ENCODE measurements at places on chromosomes 4 and X.
A peak's percentile ranks its signal among the peaks of the same experiment; 100 is the strongest.

- DNase-seq: no peak
Observed at GRCh38 chr4:70473679-70474078, 1.7 kb downstream of the MUC7 start.

DNA sequence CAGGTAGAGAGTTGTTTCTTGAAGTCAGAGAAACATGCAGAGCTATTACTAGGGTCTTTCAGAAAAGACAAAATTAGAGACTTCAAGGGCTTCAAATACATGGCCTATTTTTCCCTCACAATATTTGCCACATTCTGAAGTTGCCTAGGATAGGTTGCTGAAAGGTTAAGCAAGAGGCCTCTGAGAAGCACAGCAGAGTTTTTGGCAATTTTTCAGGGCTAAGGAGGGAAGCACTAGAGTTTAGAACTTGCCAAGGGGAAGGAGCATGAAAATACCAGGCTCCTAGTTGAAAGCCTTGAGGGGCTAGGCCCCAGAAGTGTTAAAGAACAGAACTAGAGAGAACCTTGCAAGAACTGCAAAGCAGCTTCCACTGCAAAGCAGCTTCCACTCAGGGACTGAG, 86.4 kb downstream of the ANAPC10 start:
- DNase-seq: peak; percentile 56

- DNase-seq: peak; percentile 35
Observed at GRCh38 chr4:174222266-174222872, 61.1 kb downstream of the FBXO8 start.

GRCh38 chr4:8303081-8303480, 33.5 kb downstream of the HTRA3 start:
- no peak for DNase-seq

DNA sequence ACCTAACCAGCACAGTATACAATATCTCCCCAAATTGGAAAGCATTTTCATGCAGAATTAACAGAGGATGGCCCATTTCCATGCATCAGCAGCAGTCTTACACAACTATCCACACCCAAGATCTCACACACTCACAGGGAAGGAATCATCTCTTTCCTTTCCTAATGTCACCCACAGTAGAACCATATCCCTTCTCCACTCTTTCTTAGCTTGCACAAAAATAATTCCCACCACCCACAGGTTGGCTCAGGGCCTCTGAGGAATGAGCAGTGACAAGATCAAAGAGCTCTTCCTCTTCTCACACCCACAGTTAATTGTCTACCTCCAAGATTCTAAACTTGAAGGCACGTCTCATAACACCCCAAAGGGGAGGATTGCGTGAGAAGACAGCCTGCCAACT, 217.7 kb upstream of the VEGFC start:
- no peak for DNase-seq

DNA sequence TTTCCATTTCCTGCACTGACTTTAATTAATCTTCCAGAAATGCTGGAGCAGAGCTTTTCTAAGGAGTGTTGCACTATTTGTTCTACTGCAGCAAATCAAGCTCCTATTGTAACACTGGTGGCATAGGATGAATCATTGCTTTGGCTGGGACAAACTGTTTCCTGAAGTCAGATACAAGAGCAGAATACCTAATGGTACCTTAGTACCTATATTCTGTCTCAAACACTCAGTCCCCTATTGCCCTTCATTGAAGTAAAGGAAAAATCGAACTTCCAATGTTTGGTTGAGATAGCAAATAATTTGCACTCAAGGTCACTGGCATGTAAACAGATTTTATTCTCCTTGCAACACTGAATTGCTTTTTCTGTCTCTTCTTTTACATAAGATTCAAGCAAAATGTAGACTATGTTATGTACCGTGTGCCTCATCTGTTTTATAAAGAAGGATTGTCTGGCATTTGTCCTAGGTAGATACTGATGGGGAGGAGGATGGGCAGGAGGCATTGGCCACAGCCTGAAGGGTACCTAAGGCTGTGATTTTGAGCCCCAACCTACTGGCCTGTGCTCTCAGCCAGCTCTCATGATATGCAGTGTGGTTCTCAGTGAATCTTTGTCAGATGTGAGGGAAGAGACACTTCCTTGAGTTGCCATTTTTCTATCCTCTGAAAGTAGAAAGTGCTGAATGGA, 141.6 kb downstream of the AASDH start:
- DNase-seq: no peak

GRCh38 chrX:111568354-111568753, 56.9 kb downstream of the SERTM2 start:
- no peak for DNase-seq

- DNase-seq: no peak
Observed at GRCh38 chrX:53281321-53281822, at the start of gene IQSEC2. IQSEC2 (minus strand) TSS chrX:53281584.

DNA sequence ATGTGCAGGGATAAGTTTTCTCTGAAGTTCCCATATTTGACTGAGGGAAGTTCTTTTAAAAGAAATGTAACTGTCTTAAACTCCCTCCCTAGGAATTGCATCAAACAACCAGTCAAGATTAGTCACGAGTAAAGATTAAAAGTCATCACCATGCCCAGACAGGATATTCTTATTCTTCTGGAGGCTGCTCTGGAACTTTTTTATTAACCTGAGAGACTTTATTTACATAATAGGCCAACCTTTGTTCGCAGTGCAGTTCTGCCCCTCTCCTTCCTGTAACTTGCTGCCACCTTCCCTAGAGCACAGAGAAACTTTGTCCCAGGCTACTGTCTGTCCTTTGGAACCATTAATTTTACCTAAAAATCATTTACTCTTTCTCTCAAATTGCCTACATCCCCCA, 9.8 kb upstream of the HERC3 start:
- DNase-seq: no peak

DNA sequence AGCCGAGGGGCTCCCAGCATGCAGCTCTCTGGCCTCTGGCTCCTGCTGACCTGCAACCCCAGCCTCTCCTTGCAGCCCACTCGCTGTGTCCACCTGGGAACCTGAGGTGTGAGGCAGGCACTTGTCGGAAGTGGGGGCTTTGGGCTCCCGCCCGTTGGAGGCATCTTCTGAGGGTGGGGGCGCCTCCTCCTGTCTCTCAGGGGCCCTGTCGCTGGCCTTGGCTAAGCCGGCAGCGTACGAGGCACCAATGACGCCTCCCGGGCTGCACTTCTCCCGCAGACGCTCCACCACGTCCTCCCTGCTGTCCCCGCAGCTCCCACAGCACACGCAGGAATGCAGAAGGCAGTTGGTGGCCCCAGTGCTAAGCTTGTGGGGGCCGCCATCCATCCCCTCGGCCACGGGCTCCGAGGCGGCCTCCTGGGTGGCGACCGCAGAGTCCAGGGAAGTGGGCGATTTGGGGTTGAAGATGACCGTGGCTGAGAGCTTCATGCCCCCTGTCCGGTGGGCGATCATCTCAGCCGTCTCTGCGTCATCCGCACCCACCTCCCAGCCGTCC, 42.5 kb upstream of the MXD4 start:
- no peak for DNase-seq

GRCh38 chr4:101337688-101338087, 9.6 kb downstream of the PPP3CA start:
- DNase-seq: no peak

DNA sequence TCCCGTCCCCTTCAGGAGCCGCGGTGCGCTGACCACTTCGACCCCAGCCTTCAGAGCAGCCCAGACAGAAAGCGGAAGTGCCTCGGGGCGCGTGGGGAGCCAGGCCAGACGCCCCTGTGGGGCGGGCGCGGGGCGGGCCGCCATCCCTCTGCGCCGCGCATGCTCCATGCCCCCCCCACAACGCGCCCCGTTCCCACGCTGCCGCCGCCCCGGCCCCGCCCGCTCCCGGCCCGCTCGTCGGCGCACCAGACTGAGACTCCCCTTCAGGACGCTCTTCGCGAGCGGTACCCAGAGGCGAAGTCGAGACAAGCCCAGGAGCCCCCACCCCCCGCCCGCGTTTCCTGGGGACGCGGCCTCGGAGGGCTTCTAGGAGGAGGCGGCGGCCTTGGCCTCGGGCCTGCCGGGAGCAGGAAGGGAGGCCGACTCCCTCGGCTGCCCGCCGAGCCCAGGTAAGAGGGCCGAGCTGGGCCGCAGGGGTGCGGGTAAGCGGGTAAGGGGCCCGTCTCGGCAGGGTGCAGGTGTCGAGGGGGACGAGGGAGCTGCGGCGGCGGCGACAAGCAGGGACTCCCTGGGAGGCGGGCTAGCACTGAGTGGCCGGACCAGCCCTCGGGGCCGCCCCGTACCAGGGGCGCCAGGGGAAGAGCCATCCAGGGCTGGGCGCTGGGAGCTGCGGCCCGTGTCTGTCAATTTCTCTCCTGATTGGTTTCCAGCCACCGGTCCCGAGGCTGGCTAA, at the start of gene ZFP92:
TSS of gene ZFP92 (plus strand) at position 218 of the 733 bp plus-strand sequence. CDS start 6,851 bp downstream, outside the sequence.
- DNase-seq: peak; percentile 29

DNA sequence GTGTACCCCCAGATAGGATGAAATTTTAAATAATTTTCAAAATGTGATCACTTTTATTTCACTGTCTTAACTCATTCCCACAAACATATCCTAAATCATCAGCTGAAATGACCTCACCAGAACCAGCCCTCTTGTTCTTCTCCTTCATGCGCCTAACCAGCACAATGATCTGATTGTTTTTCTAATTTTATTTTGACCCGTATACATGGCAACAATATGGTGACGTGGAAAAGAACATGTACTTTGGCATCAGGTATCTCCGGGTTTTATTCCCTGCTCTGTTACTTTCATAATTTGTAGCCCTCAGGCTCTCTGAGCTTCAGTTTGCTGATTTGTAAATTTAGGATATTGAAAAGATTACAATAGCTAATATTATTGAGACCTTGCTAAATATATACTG, 562.4 kb upstream of the ZFP42 start:
- DNase-seq: no peak

DNA sequence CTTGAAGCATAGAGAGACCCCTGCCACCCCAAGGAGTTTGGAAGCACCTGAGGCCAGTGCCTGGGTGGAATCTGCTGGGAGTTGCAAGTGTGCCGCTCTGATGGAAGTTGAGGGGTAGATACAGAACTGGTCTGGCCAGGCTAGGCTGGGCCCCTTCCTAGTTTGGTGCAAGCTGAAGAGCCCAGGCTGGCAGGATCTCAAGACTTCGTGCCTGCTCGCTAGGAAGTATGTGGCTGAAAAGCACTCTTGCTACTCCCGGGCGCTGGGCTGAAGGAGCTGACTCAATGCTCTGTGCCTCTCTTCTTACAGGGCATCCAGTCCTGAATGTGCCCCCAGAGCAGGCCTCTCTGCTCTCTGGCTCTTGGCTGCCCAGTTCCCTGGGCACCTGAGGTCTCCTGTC, 51.7 kb upstream of the PJA1 start:
- DNase-seq: no peak

GRCh38 chr4:27775156-27775555, 914.5 kb downstream of the STIM2 start:
- DNase-seq: no peak

- DNase-seq: peak; percentile 9
Observed at GRCh38 chr4:27966664-27967063, 1106.0 kb downstream of the STIM2 start.

DNA sequence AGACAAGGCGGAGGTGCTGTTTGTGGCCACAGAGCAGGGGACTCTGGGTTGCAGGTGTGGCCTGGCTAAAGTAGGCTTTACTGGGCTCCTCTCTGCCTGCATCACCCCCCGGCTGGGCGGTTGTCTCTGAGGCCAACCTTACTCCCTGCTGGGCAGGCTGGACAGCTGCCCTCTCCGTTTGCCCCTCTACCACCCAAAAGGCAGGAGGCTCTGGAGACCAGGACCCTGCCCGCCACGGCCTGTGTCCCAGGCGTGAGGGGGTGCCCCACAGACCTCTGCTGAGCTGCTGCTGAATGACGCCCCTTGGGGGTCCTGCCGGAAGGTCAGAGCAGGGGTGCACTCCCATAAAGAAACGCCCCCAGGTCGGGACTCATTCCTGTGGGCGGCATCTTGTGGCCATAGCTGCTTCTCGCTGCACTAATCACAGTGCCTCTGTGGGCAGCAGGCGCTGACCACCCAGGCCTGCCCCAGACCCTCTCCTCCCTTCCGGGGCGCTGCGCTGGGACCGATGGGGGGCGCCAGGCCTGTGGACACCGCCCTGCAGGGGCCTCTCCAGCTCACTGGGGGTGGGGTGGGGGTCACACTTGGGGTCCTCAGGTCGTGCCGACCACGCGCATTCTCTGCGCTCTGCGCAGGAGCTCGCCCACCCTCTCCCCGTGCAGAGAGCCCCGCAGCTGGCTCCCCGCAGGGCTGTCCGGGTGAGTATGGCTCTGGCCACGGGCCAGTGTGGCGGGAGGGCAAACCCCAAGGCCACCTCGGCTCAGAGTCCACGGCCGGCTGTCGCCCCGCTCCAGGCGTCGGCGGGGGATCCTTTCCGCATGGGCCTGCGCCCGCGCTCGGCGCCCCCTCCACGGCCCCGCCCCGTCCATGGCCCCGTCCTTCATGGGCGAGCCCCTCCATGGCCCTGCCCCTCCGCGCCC, 920 bp downstream of the HTT-AS start:
- DNase-seq: no peak

- DNase-seq: peak; percentile 56
Observed at GRCh38 chr4:4995103-4995907, 24.0 kb downstream of the CYTL1 start.

- DNase-seq: no peak
Observed at GRCh38 chr4:89715631-89716030, 121.3 kb downstream of the SNCA start.

DNA sequence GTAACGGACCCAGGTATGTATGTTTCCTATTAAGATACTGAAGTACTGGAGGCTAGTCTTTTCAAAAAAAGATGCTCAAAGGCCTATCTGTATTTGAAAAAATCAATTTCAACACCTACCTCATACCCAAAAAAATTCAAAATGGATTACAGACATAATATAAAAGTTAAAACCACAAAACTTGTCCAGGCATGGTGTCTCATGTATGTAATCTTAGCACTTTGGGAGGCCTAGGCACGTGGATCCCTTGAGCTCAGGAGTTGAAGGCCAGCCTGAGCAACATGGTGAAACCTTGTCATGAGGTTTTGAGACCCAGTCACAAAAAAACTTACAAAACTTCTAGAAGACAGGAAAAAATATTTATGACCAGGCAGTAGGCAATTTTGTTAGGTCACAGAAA, 16.7 kb downstream of the RBMX start:
- DNase-seq: no peak

GRCh38 chrX:119989905-119990555, 46.5 kb upstream of the NKAP start:
- DNase-seq: no peak

GRCh38 chr4:137370679-137371078, 161.6 kb downstream of the PCDH18 start:
- no peak for DNase-seq

- DNase-seq: no peak
Observed at GRCh38 chr4:78069319-78069718, 12.2 kb downstream of the FRAS1 start.

DNA sequence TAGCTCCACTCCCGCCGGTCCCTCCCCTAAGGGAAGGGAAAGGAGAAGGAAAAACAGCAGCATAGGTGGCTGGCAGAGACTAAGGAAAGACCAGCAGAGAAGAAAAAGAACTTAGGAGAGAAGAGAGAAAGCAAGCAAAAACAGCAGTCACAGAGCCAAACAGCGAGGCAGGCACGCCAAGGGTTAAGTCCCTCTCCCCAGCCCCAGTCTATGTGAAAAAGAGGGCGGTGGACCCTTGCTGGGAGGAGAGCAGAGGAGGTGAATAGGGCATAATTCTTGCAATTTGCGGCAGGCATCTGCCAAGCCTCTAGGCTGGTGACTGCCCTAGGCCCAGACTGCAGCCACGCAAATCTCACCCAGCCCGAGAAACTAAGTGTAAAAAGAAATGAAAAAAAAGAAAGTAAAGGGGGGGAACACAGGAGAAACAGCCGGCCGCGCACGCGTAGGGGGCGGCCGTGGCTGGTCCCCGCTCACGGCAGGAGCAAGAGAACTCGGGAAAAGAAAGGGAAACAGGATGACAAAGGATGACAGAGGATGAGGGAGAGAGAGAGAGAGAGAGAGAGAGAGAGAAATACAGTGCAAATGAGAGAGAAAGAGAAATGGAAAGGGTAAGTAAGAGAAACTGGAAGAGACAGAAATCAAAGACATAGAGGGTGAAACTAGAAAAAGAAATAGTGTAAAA, 48.6 kb downstream of the MAGEA9 start:
- no peak for DNase-seq
